ENCODE measurements at places on chromosomes 1 and 21.

- DNase-seq: no peak
These were observed 2.5 kb upstream of the PTGS2 start for GRCh38 chr1:186682736-186683135.

DNA sequence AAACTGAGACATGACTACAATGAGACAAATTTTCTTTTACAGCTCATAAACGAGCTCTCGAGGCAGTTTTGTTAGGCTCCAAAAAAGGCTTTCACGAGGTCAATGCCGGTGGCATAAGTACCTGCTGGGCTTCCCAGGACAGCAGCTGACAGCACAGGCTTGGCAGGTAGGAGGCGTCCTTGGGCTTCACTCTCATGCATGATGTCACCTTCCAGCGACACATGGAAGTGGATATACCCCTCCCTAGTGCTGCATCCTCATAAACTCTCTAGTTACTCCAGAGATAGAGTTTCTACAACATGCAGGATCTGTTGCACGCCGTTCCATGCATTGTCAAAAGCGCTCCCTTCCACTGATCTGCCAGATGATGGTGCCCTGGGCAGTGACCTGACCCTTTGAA, 112.5 kb upstream of the PAXBP1 start:
- DNase-seq: no peak

GRCh38 chr1:3275471-3276340, 178.8 kb upstream of the ARHGEF16 start:
- DNase-seq: peak; percentile 39

- DNase-seq: no peak
These were observed 36.7 kb upstream of the PDC start for GRCh38 chr1:186497651-186498050.

DNA sequence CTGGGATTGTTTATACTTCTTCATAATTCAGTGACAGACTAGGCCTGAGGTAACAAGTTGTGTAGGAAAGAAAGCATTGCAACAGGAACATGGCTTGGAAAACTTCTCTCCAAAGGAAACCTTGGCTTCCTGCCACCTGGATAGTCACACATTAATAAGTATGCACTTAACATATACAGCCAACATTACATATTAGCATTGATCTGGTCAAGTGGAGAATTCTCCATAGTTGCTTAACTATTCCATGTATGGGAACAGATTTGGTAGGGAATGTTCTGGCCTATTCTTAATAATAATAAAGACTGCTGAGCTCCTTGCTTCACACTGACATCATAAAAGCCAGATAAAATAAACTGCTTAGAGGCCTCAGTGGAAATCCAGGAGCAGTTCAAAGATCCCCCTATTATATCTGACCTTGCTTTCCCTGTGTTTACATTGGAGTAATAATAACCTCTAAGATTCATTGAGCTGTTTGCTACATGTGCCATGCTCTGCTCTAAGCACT, 27.2 kb upstream of the NFIA start:
- no peak for DNase-seq

DNA sequence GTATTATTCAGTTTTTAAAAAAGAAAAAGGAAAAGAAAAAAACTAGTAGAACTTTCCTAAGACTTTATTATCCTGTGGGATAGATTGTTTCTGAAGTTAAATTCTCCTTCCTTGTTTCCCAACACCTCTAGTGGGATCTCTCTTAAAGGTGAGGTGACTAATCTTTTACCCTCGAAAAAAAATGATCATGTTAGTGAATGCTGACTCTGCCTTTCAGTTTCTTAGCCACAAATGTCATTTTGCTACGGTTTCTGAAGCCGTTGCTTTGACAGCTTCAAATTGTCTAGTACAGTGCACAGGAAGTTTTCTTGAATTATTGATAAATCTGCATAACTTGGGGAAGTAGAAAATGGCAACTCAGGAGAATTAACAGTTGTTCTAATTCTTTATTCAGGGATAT, 13.0 kb upstream of the NEK7 start:
- no peak for DNase-seq

DNA sequence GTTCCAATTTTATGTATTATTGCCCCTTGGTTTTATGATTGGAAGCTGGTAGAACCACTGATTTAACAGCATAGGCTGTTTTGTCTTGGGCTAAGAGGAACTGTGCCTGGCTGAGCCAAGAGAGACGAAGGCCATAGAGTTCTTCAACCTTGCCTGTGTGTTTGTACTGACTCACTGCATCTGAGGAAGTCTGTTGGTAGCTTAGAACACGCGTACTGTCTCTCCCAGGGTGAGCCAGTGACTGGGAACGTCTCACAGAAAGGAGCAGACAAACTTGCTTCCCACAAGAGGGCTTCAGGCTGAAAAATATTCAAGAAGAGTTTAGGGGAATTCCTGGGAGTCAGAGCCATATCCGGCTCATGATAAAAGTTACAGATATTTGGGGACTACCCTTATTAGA, 14.9 kb downstream of the TMEM51 start:
- DNase-seq: no peak

- DNase-seq: no peak
These were observed 51.1 kb downstream of the KCNH1 start for GRCh38 chr1:211082824-211083223.

GRCh38 chr1:183163316-183163715, 22.7 kb upstream of the LAMC2 start:
- no peak for DNase-seq

DNA sequence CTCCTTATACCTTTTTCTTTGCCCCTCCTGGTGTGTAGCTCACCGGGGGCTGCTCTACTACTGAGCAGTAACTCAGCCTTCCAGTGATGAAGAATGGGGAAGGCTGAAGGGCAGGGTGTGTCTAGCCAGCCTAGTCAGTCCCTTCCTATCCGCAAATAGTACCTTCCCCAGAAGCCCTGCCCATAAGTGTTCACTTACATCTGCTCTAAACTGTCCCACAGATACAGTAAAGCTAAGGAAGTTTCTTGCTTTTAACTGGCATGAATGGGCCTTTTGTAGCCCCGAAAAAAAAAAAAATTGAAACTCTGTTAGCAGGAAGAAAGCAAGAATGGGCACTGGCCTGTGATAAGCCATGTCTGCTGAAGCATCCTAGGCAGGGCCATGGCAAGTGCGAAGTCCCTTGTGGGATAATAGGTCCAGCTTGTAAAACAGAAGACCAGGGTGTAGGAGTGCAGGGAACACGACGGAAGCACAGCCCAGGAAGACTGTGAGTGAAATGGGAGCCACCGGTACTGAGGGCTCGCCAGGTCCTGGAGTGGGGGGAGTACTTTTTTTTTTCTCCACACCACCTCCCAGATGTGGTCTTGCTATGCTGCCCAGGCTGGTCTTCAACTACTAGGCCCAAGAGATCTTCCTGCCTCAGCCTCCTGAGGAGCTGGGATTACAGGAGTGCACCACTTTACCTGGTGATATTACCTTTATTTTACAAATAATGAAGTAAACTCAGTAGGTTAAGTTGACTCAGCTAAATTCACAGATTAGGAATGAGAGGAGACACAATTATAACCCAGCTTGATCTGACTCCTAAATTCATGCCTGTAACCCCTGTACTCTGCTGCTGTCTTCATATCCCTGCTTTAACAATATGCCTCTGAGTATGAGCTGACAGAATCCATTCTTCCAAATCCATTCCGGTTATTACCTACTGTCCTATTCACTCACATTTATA, 347.5 kb downstream of the SMYD3 start:
- DNase-seq: no peak

GRCh38 chr1:154353460-154353904, 28.2 kb downstream of the ATP8B2 start:
- DNase-seq: no peak

GRCh38 chr1:152442765-152443164, 28.7 kb upstream of the CRNN start:
- no peak for DNase-seq

- DNase-seq: no peak
These were observed 43.8 kb downstream of the NCF2 start for GRCh38 chr1:183546427-183546826.

DNA sequence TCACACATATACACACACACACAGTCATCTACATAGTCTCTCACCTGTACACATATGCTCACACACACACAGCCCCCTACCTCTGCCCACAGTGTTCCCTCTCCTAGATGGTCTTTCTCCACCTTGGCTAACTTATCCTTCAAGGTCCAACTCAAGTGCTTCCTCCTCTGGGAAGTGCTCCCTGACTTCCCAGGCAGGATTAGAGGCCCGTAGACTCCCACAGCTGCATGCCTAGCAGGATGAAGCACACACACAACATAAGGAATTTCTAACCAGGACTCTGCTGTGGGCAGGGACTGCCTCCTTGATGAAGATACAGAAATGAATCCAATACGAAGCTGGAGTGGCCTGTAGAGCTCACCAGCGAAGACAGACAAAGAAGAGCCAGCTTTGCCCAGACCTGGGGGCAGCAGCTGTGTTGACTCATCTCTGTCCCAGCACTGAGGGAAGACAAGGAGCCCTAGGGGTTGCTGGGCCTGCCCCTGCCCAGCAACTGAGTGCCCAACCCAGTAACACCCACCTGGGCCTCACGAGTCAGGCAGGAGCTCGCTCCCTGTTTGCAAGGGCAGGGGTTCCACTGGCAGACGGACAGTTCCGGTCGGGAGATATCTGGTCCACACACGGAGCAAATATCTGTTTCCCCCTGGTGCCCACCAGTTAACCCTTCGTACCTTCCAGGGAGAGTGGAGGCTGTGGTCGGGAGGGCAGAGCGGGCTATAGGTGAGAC, 100.8 kb downstream of the DMRTB1 start:
- DNase-seq: peak; percentile 45

- no peak for DNase-seq
These were observed 34.4 kb downstream of the ADCY10 start for GRCh38 chr1:167879508-167879907.

GRCh38 chr1:172326136-172326535, 94.3 kb upstream of the C1orf105 start:
- no peak for DNase-seq

GRCh38 chr1:221394011-221394544, 347.8 kb downstream of the DUSP10 start:
- no peak for DNase-seq

Data from ascending aorta (tissue), 2 donors.